ENCODE measurements at places on chromosomes 2 and 18. TPM values are rescaled to one million over a fixed set of nuclear protein-coding genes. Genes with fewer than 3 reads are reported as not detected.
A peak's percentile ranks its signal among the peaks of the same experiment; 100 is the strongest.

GRCh38 chr18:31931886-31932240 is 11.1 kb downstream of the TRAPPC8 start:
- H3K36me3 ChIP-seq = peaks cover 7% of the 10 kb centered on the region
- H3K4me3 ChIP-seq = no peak overlapping the region
- H3K27ac ChIP-seq = peak overlapping the region; percentile 83
- H3K27me3 ChIP-seq = no peaks in the 10 kb centered on the region
- H3K4me1 ChIP-seq = peaks cover 14% of the 10 kb centered on the region

The LINC00305 gene
- total RNA-seq = not detected

The NTSR2 gene
- total RNA-seq = not detected

The C2orf92 gene
- 20.0 TPM for total RNA-seq

The MYO5B gene
- 15.6 TPM for total RNA-seq

- H3K4me1 ChIP-seq = no peaks in the 10 kb centered on the region
- H3K36me3 ChIP-seq = peaks cover 5% of the 10 kb centered on the region
- H3K27me3 ChIP-seq = no peaks in the 10 kb centered on the region
- DNase-seq = no peak
- no peak overlapping the region for H3K4me3 ChIP-seq
- no peak overlapping the region for H3K27ac ChIP-seq
Observed at GRCh38 chr2:10519394-10519740, 71.2 kb upstream of the ODC1 start.

The PIEZO2 gene
- total RNA-seq = 43.7 TPM

All from mesothelial cell of epicardium (in vitro differentiated cells).